ENCODE measurements at places on chromosomes 11 and 22.

GRCh38 chr11:18294862-18295261 is 27.1 kb downstream of the HPS5 start:
- DNase-seq, result no peak

DNA sequence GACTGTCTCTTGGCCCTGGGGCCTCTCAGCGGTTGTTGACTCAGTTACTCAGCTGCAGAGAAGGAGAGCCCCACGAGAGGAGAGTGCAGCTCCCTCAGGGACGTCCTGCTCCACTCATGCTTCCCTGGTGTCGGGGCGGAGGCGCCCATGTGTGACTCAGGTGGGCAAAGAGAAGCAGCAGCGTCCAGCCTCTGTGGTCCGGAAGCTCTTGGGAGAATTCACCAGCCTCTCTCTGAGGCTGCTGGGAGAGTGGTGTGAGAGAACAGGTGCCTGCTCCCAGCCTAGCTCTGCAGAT is 25.7 kb downstream of the GLB1L2 start:
- DNase-seq, result no peak

- DNase-seq, result no peak
Observed at GRCh38 chr11:100936781-100937180, 192.8 kb downstream of the PGR start.

DNA sequence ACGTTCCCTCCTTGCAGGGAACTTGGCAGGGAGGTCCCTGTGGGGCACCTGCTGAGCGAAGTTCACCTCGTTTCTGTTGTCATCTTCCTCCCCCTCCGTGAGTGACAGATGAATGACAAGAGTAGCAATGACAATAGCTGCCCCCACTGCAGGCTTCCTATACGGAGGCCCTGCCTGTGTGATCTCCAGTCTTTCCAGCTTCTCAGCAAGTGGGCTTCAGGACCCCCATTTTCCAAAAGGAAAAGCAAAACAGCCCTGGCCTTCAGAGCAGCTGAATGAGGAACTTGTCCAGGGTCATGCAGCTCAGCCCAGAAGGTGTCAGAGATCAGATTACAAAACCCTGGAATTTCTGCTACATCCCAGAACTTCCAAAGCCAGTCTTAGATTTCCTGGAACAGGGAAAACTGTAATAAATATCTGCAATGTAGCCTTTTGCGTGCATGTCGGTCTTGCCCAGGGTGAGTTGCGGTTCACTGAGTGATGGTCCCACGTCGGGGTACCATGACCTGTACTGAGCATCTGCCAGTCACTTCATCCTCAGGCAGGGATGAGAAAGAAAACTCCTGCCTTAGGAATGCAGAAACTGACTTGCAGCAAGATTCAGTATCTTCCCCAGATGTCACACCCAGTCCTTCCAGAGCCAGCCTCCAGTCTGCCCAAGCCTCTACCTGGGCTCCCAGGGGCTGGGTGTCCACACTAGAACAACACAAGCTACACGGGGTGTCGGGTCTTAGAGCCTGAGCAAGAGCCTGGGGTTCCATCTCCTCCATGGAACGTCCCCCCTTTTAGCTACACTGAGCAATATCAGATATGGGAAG is 1457.0 kb downstream of the BRD1 start:
- DNase-seq, result no peak

GRCh38 chr11:67516806-67517205 is 6.4 kb downstream of the CABP2 start:
- DNase-seq, result no peak

DNA sequence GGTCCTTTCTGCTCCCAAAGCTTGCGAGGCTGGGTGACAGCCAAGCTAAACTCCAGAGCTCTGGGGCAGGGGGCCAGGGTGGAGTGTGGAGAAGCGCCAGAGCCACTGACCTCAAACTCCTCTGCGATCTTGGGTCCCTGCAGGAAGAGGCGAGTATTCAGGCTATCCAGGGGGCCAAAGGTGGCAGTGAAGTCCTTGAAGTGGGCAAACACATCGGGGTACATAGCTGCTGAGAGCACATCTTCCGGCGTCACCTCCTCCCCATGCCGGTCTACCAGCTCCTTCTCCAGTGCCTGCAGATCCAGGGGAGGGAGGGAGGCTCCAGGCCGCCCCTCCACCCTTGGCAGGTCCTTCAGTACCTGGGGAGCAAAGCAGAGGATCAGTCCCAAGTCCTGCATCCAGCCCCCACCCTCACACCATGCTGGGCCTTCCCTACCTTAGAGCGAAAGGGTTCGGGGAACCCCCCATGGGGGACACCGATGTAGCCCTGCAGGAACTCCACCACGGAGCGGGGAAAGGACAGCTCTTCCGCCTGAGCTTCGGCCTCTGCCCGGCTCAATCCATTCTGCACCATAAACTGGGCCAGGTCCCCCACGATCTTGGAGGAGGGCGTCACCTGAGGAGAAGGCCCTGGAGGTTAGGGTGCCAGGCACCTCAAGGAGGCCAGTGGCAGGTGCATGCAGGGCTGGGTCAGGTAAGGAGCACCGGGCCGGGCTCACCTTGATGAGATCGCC is 6.4 kb downstream of the RCE1 start:
- no peak for DNase-seq

- peak; percentile 18 for DNase-seq
Observed at GRCh38 chr11:133082453-133082781, 449.9 kb downstream of the OPCML start.

GRCh38 chr11:123235117-123235655 is 40.1 kb upstream of the CLMP start:
- no peak for DNase-seq

GRCh38 chr11:100302824-100303223 is 384.3 kb upstream of the ARHGAP42 start:
- DNase-seq, result no peak

DNA sequence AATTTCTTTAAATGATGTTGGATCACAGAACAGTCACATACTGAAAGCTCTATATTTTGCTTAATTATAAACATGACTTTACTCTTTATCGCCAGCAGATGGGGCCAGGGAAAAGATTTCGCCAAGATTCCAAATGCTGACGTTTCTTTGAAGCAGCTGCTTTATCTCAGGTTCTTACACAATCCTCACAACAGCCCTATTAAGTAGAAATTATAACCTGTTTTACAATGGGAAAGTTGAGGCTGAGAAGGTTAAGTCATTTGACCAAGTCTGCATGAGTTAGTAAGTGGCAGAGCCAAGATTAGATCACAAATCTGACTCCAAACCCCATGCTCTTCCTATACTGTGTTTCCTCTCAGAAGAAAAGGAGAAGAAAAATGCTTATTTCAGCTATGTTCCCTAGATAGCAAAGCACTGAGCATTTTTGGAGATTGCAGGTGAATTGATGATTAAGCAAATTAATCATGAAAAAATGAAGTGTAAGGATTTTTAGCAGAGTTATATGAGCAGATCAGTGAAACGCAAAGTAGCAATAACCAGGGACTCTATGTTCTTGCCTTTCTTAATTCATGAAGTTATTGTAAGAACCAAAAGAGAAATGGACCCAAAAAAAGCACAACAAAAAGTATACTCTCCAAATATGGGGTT is 79.0 kb downstream of the AASDHPPT start:
- peak; percentile 73 for DNase-seq

DNA sequence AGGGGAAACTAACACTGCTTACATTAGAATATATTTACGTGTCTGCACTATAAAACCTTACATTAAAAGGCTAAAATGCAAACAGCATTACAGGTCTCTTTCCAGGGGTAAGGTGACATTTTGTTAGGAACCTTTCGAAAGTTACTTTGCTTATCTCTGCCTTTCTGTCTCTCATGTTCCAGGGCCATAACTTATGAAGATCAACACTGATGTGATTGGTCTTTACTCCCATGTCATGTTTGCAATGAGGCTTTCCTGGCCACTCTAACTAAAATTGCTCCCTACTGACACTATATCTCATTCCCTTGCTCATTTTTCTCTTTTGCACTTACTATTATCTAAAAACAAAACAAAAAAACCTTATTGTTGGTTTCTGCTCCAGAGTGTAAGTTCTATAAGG is 119.0 kb downstream of the JRKL start:
- no peak for DNase-seq

- DNase-seq, result peak; percentile 26
Observed at GRCh38 chr11:85627332-85627997, at the start of gene DLG2. Gene DLG2 (minus strand): TSS chr11:85627344.

DNA sequence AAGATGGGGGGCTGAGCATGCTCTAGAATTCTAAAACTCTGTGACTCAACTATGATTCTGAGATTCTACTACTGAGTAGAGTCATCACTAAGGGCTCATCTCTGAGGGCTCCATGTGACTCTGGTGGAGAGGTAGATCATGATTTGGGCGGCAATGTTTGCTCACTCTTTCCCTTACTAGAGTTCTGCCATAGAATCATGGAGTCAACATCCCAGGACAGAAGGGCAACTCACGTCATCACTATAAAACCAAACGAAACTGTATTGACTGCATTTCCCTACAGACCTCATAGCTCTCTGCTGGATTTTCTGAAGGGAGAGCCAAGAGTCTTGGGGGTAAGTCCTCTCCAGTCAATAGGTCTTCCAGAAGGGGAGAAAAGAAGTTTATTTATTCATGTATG is at the start of gene MS4A14:
MS4A14 (plus strand) TSS at position 78 of the 400 bp plus-strand sequence; CDS start at position 198, 120 bp downstream.
- no peak for DNase-seq

- DNase-seq, result no peak
Observed at GRCh38 chr22:25347752-25348102, 128.3 kb downstream of the CRYBB2 start.

- peak; percentile 98 for DNase-seq
Observed at GRCh38 chr11:120400564-120401364, 64.6 kb downstream of the ARHGEF12 start.

- no peak for DNase-seq
Observed at GRCh38 chr22:37564111-37564711, 3.9 kb downstream of the CDC42EP1 start.

DNA sequence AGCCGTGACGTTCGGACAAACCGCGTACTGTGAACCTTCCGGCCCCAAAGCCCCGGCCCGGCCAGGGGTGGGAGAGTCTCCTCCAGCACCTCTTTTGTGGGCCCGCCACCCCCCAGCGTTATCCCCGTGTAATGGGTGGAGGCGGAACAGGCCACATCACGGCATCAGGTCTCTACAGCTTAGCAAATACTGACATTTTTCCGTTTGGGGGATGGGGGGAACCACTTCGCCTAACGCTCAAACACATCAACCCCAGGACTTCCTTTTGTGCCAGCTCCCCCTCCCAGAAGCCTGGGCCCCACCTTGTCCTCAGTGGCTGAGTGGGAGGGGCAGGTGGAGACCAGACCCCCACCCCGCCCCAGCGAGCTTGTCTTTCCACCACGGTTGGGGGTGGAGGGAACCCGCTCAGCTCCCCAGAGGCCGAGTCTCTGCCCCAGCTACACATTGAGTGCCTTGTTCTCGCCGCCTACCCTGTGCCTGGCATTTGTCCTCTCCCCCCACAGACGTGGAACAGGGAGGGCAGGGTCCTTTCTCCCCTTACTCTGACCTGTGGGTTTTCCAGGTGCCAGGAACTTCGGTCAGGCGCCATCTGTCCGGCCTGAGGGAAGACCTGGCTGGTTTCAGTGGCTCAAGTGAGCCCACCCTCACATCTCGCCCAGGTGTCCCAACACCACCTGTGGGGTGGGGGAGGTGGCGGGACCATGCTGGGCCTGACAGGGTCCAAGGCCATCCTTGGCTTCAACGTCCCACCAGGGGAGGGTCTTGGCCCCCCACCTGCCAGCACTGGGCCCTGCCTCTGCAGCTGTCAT is 29.6 kb downstream of the SBF1 start:
- no peak for DNase-seq

DNA sequence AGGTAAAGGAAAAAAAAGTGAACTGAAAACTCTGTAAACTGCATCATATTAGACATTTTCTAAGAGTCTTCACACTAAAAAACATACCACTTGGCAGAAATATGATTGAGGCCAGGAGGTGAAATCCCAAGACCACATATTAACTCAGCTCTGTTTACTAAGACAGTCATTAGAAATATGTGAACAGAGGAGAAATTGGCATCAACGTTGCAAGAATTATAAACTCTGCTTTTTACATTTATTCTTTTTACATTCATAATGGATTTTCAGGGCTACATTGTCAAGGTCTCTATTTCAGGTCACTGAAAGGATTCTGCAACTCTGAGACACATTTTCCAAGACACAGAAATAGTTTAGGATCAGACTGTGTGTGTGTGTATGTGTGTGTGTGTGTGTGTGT is 1364.0 kb downstream of the LRRC4C start:
- no peak for DNase-seq

GRCh38 chr11:35153280-35153679 is 14.3 kb downstream of the CD44 start:
- no peak for DNase-seq

- DNase-seq, result no peak
Observed at GRCh38 chr22:26568207-26568706, 21.7 kb downstream of the TPST2 start.

DNA sequence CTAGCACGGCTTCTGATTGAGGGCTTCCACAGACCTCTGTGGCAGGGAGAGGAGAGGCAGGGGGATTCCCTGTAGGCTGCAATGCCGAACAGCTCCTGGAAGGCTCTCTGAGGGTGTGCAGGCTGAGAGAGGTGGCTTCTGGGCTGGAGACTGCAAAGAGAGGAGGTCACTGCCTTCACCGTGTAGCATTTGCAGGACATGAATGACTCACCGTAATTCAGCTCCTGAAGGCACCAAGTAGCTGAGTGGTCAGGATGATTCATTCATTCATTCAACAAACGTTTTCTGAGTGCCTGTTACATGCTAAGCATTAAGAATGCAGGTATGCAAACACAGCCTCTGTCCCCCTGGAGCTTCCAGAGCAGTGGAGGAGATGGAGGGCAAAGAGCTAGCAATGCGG is 18.0 kb upstream of the EIF3D start:
- peak; percentile 74 for DNase-seq

DNA sequence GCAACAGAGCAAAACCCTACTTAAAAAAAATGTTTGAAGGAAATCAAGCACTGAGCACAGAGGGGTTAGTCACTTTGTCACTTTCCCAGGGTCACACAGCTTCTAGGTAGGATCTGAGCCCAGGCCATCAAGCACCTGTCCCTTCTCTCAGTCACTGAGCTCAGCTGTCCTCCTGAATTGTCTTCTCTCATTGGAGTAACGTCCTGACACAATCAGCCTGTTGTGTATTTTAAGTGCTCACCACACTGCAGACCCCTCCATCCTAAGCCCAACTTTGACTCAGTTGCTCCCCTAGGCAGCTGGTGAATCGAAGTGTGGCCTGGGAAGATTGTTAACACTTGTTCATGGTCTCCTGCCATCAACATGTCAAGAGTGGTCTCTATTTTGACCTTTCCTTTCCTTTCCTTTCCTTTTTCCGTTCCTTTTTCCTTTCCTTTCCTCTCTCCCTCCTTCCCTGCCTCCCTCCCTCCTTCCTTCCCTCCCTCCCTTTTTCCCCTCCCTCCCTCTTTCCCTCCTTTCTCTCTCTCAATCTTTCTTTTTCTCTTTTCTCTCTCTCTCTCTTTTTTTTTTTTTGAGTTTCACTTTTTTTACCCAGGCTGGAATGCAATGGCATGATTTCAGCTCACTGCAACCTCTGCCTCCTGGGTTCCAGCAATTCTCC is 76.1 kb downstream of the PIWIL3 start:
- DNase-seq, result no peak

DNA sequence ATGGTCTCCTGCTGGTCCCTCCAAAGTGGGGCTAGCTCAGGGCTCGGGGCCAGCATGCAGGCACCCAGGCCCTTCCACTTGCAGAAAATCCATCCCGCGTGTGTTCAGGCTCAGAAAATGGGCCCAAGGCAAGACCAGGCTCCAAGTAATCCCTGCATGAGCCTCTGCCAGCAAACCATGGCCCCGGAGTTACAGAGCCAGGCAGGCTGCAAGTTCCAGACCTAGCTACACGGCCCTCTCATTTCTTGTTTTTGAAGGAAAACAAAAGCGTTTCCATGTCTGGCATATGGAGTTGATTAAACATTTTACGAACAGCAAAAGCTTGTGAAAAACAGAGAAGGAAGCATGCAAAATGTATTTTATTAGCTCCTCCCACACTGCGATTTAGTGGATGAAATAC is 29.7 kb downstream of the KIAA0930 start:
- peak; percentile 85 for DNase-seq

GRCh38 chr22:43300891-43301676 is 42.1 kb downstream of the SCUBE1 start:
- DNase-seq, result no peak
